ENCODE measurements at places on chromosomes 7 and 10.

- DNase-seq: no peak
Observed at GRCh38 chr7:51693258-51693657, 376.6 kb upstream of the COBL start.

GRCh38 chr10:21516242-21517131 is 9.0 kb downstream of the SKIDA1 start:
- DNase-seq: no peak

DNA sequence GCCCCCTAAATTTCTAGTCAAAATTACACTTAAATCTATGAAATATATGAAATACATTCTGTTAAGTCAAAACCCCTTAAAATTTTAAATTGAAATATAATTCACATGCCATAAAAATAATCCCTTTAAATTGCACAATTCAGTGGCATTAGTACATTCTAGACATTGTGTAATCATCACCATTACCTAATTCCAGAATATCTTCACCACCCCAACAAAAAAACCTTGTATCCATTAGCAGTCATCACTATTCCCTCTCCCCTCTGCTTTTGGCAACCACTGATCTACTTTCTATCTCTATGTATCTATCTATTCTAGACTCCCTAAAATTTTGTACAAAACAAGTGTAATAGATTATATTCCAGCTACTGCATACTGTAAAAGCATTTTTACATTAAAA is 261.2 kb downstream of the GLI3 start:
- no peak for DNase-seq

- DNase-seq: no peak
Observed at GRCh38 chr7:158129037-158130022, 458.3 kb downstream of the PTPRN2 start.

Measured in stimulated activated CD8-positive, alpha-beta memory T cell treated with anti-CD3 and anti-CD28 coated beads, Interleukin-7, amount 100 ng/mL, for 48 hours (primary cell).